ENCODE measurements at places on chromosomes 2 and 18.

- no peak for DNase-seq
These were observed 88.9 kb downstream of the MCFD2 start for GRCh38 chr2:46826569-46827245.

- DNase-seq = no peak
These were observed 150.6 kb upstream of the EPC2 start for GRCh38 chr2:148493822-148494563.

GRCh38 chr18:50726960-50727589, 92.7 kb downstream of the MRO start:
- no peak for DNase-seq

DNA sequence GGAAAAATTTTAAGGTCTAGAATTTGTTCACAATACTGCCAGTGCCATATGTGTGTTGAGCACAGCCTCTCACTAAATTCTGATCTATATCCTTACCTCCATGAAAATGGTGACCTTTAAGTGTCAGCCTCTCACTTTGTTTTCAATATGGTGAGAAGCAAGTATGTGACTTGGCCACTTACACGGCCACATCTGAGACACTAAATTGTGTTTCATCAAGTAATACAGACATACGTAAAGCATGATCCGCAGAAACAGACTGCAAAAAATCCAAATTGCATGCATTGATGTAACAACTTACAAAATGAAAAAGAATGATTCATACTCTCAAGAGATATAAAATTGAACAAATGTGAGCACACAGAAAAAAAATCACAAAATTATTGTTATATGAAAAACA, 55.2 kb upstream of the UGP2 start:
- DNase-seq = no peak

- DNase-seq = no peak
These were observed 165.2 kb downstream of the TWIST2 start for GRCh38 chr2:239012936-239013677.

GRCh38 chr2:226515344-226516055, 284.1 kb downstream of the IRS1 start:
- no peak for DNase-seq

GRCh38 chr2:201986463-201986735, 47.3 kb upstream of the FZD7 start:
- no peak for DNase-seq

- DNase-seq = no peak
These were observed 155.5 kb downstream of the LDLRAD4 start for GRCh38 chr18:13374096-13374467.

GRCh38 chr2:20145497-20146193, 79.3 kb downstream of the SDC1 start:
- no peak for DNase-seq
